ENCODE measurements at places on chromosomes 7 and 10. TPM values are rescaled to one million over a fixed set of nuclear protein-coding genes. Genes with fewer than 3 reads are reported as not detected.

DNA sequence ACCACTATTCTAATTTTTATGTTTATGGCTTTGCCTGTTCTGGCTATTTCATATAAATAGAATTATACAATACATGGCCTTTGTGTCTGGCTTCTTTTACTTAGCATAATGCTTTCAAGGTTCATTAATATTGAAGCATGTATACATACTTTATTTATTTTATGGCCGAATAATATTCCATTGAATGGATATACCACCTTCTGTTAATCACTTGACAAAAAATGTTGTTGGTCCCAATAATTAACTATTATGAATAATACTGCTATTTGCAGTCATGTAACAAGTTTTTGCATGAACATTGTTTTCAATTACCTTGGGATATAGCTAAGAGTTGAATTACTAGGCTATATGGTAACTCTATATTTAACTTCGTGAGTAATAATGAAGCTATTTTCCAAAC is 767.5 kb downstream of the INHBA start:
- DNase-seq: no peak

GRCh38 chr7:16652888-16653287 is 6.9 kb downstream of the BZW2 start:
- no peak for DNase-seq

- DNase-seq: no peak
These were observed 16.5 kb downstream of the ADCY1 start for GRCh38 chr7:45590679-45591057.

DNA sequence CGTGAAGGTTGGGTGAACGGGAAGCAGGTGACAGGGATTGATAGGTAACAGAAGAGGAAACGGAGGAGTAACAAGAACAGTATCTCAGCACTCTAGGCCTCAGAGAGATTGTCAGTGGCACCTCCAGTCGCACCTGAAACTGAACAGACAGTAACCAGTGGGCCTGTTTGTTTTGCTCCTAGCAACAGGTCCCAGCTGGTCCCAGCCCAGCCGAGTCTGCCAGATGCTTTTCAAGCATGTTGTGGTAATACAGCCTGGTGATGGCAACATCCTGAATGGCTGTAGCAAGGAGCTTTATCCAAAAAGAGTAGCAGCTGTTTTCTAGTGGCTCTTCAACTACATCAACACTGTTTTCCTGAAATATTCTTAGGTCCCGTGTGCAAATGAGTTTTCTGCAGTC is 4.7 kb downstream of the CACNB2 start:
- no peak for DNase-seq

The ARL3 gene
- 21.2 TPM for polyA plus RNA-seq

Measured in GM12878 (cell line).